ENCODE measurements at places on chromosomes 2 and 18. TPM values are rescaled to one million over a fixed set of nuclear protein-coding genes. Genes with fewer than 3 reads are reported as not detected.

DNA sequence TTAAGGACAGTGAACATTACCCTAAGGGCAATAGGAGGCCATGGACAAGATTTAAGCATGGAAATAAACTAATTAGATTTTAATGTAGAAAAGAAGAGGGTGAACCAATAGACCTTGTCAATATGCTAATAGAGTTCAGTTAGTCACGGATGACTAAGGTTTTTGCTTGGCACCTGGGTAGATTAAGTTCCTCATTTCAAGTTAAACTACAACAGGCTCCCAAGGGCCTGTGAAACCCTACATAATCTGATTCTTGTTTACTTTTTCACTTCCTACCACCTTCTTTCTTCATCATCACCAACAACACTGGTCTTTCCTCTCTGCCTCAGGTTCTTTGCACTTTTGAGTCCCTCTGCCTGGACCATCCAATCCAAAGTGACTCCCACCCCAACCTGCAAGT lies 14.8 kb downstream of the SP110 start:
- H3K27ac ChIP-seq, result no peak overlapping the region
- no peak overlapping the region for H3K4me3 ChIP-seq
- peaks cover 100% of the 10 kb centered on the region for H3K36me3 ChIP-seq
- no peak for DNase-seq

PROKR1 gene
- total RNA-seq, result not detected

MAPK4 gene
- total RNA-seq, result 86.0 TPM

DNA sequence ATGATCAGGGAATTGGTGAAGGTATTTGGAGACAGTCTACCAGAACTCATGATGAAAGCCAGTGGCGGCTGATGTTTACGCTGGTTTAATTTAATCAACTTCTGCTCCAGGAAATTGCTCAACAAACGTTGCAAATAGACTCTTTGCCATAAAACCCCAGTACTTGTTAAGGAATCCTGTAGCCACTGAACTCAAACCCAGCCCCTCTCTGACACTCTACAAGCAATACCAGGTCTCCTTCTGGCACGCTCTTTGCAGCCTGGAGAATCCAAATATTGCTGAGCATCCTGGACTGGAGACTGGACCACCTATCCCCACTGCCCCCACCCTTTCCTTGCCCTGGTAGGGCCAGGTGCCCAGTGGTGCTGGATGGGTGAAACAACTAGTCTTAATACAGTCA lies 308.2 kb downstream of the FBXO15 start:
- H3K4me3 ChIP-seq, result no peak overlapping the region
- H3K27me3 ChIP-seq, result no peaks in the 10 kb centered on the region
- no peaks in the 10 kb centered on the region for H3K4me1 ChIP-seq
- no peaks in the 10 kb centered on the region for H3K36me3 ChIP-seq

DNA sequence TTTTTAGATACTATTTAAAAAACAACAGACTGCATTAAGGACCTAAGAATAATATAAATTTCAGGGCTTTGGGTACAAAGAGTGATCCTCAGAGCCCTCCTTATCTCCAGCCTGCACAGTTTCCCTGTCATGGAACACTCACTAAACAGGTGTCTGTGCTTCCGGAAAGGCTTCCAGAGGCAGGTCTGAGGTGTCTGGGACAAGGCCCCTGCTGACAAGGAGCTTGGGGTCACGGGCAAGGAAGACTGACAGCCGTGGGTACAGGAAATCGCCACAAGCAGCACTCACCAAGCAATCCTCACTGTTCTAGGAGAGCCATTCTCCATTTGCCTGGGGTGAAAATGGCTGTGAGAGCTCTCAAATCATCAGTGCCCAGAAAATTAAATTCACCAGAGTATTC lies 220.3 kb upstream of the PXDN start:
- no peaks in the 10 kb centered on the region for H3K36me3 ChIP-seq
- no peaks in the 10 kb centered on the region for H3K27me3 ChIP-seq
- H3K4me3 ChIP-seq, result no peak overlapping the region
- H3K4me1 ChIP-seq, result no peaks in the 10 kb centered on the region
- H3K27ac ChIP-seq, result no peak overlapping the region

GRCh38 chr2:231049286-231050017 lies 7.2 kb upstream of the PSMD1 start:
- DNase-seq, result no peak
- no peak overlapping the region for H3K4me3 ChIP-seq
- H3K27me3 ChIP-seq, result peaks cover 7% of the 10 kb centered on the region
- H3K36me3 ChIP-seq, result peaks cover 4% of the 10 kb centered on the region

DNA sequence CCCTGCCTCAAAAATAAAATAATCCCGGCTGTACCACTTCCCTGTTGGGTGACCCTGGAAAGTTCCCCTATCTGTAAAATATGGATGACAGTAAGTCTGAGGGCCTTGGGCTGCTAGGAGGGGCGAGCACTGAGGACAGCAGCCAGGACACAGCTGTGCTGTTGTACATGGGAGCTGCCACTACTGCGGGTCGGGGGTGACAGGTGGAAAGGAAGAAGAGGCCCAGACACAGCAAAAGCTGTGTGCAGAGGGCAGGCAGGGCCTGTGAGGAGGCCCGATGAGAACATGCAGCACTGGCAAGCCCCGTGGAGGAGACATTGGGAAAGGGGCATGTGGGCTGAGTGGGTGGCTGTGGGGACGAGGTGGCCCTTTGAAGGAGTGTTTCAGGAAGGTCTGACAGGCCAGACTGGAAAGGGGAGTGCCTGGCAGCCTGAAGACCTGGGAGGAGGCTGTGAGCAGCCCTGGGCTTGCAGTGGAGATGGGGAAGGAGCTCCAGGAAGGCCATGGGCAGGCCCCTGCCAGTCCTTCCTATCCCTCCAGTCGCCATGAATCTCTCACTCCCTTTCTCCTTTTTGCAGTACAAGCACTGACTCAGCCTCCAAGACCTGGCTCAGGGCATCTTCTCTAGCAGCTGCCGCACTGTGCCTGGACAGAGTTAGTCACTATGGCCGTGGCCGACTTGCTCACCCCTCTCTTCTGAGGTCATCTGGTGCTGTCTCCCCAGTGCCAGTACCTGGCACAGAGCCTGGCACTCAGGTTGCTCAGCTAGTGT lies 28.9 kb upstream of the SEMA4C start:
- H3K4me1 ChIP-seq, result peaks cover 6% of the 10 kb centered on the region
- no peak for DNase-seq
- H3K27ac ChIP-seq, result no peak overlapping the region
- no peak overlapping the region for H3K4me3 ChIP-seq
- H3K27me3 ChIP-seq, result no peaks in the 10 kb centered on the region
- H3K36me3 ChIP-seq, result no peaks in the 10 kb centered on the region

DNA sequence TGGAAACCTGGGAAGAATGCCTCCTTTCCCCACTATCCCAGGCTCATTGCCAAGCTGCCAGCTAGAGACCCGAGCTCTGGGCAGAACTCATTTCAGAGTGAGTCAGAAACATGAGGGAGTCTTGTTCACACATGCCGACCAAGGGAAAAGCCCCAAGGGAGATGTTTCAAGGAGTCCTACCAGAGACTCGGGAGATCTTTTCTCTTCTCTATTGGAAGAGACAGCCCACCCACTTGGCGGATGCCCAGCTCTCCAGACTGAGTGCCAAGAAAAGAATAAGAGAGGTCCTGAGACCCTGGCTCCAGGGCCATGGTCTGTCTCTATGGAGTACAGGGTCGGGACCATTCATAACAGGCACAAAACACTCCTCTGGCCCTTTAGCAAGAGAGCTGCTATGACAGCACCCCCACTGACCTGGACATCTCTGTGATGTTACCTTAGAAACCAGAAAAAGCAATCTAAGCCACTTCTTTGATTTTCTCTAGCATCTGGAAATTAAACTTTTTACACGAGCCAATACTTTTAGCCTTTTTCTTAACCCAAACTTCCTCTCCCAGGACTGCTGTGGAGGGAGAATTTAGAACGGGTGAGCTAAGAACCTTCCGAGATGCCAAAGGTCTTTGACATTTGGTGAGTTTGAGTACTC lies 18.5 kb upstream of the IGFBP5 start:
- no peak for DNase-seq
- no peaks in the 10 kb centered on the region for H3K4me1 ChIP-seq
- H3K27ac ChIP-seq, result no peak overlapping the region
- H3K36me3 ChIP-seq, result no peaks in the 10 kb centered on the region

GRCh38 chr2:237435844-237436587 lies 22.1 kb upstream of the COL6A3 start:
- no peak for DNase-seq
- H3K27me3 ChIP-seq, result peaks cover 16% of the 10 kb centered on the region
- H3K36me3 ChIP-seq, result no peaks in the 10 kb centered on the region
- H3K4me3 ChIP-seq, result no peak overlapping the region

GRCh38 chr2:42957861-42958301 lies 165.5 kb upstream of the HAAO start:
- peaks cover 54% of the 10 kb centered on the region for H3K4me1 ChIP-seq
- no peaks in the 10 kb centered on the region for H3K36me3 ChIP-seq
- H3K27me3 ChIP-seq, result no peaks in the 10 kb centered on the region

DNA sequence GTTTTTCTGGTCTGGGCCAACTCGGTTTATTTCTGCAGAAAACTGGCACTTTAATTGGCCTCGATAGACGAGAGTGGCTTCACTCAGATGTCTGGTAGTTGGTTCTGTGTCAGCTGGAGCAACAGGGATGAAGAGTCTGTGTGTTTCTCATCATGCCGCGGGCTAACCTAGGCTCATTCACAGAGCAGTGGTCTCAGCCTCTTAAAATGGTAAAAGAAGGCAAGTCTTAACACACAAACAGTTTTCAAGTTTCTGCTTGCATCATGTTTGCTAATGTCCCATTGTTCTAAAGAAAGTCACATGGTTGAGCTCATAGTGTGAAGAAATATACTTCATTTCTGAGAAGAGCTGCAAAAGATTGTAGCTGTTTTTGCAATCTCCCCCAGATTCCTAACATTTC lies 37.5 kb upstream of the ANXA4 start:
- H3K4me1 ChIP-seq, result no peaks in the 10 kb centered on the region

TSPYL6 gene
- not detected for total RNA-seq

DNA sequence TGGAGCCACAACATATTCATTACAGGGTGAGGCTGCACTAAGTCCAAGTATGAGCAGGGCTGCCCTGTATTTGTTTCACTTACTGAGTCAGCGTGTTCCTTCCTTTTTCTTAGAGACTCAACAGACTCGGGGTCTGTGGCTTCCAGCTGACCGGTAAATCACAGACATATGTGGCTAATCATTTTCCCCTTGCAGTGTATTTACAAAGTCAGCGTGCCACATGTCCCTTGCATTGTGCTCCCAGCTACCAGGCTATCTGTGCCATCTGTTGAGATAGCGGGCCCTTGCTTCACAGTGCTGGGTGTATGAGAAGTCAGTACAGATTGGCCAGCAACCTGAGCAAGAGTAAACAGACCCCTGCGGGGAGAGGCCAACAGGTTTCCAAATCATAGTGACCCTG lies 254.3 kb downstream of the LRRTM1 start:
- no peak overlapping the region for H3K27ac ChIP-seq
- H3K27me3 ChIP-seq, result no peaks in the 10 kb centered on the region
- no peak for DNase-seq
- H3K36me3 ChIP-seq, result no peaks in the 10 kb centered on the region

- DNase-seq, result peak; percentile 27
- H3K4me1 ChIP-seq, result peaks cover 16% of the 10 kb centered on the region
- H3K27ac ChIP-seq, result peak overlapping the region; percentile 68
- H3K4me3 ChIP-seq, result no peak overlapping the region
These were observed 63.4 kb downstream of the INPP4A start for GRCh38 chr2:98507891-98508708.

DNA sequence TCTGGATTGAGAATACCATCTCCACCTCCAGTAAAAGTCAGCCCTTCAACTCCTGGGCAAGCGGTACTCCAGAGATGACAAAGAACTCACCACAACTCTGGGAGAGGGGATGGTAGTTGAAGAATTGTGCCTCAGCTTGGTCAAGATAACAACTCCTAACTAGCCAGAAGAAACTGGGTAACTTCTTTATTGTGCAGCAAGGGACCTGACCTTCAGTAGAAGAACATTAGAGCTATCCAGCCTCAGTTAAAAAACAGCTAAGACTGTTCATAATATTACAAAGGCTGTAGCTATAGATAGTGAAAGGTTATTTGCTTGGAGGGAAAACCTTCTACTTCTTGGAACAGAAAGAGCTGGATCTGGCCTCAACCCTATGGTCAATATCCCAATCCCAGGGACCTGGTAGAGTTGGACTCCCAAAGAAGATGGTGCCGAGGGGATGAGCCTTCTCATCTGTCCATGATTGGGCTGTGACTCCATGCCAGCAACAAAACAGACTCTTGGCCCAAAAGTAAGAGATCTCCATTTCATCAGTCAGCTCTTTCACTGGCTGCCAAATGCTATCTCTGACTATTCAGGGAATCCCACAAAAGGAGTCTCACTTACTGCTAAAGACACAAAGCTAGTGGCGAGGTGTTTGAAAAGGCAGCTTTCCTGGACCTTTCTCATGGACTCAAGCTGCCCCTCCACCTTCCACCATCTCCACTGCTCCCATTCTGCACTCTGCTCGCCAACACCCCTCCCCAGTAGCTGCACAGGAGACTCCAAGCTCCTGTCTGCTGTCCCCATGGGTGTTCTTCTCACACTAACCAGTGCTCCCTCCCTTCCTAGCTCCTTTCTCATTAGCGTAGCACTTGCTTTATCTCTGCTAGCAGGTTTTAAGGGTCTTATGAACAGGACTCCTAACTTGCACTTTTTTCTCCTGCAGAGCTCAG lies 145.8 kb downstream of the CAPN13 start:
- H3K27ac ChIP-seq, result no peak overlapping the region
- no peaks in the 10 kb centered on the region for H3K27me3 ChIP-seq
- no peak overlapping the region for H3K4me3 ChIP-seq
- peaks cover 6% of the 10 kb centered on the region for H3K4me1 ChIP-seq

GRCh38 chr18:55444536-55444935 lies 143.5 kb downstream of the TCF4 start:
- H3K4me1 ChIP-seq, result peaks cover 3% of the 10 kb centered on the region
- H3K27me3 ChIP-seq, result no peaks in the 10 kb centered on the region
- no peak overlapping the region for H3K27ac ChIP-seq
- H3K36me3 ChIP-seq, result no peaks in the 10 kb centered on the region
- H3K4me3 ChIP-seq, result no peak overlapping the region
- no peak for DNase-seq

DNA sequence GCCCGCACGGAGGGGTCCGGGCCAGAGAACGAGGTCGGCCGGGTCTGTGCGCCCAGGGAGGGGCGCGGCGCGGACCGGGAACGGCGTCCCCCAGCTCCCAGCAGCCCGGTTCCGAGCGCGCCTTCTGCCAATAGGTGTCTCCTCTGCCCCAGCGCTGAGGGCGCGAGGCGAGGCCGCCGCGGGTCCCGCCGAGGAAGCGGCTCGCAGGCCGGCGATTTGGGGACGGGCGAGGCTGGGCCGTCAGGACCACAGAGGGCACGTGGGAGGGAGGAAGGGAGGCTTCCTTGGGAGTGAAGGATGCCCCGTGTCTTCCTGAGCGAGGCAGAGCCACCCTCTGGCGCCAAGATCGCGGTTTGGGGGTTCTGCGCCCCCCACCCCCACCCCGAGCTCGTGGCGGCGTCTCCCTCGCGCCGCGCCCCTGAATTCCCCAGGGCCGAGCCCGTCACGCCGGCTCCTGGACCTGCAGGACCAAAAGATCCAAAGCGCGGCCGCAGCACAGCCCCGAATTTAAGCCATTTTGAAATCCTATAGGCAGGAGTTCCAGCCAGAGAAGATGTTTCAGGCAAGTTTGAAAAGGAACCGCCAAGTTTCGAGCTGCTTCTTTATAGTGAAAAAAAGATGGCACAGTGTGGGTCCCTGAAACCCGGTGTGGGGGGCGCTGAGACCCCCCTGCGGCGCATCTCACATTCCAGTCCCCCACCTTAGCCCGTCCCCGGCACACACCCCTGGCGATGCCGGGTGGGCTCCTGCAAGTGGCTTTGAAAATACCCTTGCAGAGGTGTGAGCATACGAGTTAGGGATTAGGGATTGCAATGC lies 909 bp downstream of the NFATC1 start:
- no peaks in the 10 kb centered on the region for H3K36me3 ChIP-seq
- peaks cover 3% of the 10 kb centered on the region for H3K27me3 ChIP-seq
- peak overlapping the region; percentile 59 for H3K4me3 ChIP-seq

GRCh38 chr2:5913711-5914395 lies 221.7 kb downstream of the SOX11 start:
- no peaks in the 10 kb centered on the region for H3K4me1 ChIP-seq
- H3K4me3 ChIP-seq, result no peak overlapping the region
- no peaks in the 10 kb centered on the region for H3K27me3 ChIP-seq

All from stomach (tissue), 19 donors.